ENCODE measurements at places on chromosomes 4 and X.

GRCh38 chr4:185119927-185120630, 23.0 kb upstream of the SLC25A4 start:
- DNase-seq: peak; percentile 5

- no peak for DNase-seq
These were observed 476 bp upstream of the GDI1 start for GRCh38 chrX:154436374-154436982.

- no peak for DNase-seq
These were observed 21.6 kb upstream of the PDCL2 start for GRCh38 chr4:55613621-55614020.

DNA sequence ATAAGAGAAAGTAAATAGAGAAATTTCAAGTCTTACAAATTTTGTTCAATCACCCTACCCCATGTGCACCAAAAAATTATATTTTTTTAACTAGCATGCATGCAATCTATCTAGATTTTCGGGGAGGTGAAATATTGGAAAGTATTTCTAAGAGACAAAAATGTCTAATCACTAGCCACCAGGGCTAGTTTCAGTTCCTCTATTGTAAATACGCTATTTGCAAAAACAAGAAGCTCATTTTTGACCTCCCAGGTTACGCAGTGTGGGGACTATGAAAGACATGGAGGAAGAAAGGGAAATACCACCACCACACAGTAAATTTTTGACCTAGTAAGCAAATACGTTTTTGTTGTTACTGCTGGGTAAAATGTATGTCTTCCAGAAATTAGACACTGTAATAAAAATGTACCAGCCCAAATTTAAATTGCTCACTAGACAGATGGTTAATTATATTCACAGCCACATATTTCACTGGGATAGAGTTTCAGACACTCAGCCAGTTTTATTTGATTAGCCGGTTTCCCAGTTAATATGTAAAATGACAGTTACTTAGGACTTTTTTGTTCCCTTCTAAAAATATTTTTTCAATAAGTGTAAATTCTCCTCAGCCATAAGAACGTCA, 2.2 kb downstream of the NEXMIF start:
- DNase-seq: no peak

DNA sequence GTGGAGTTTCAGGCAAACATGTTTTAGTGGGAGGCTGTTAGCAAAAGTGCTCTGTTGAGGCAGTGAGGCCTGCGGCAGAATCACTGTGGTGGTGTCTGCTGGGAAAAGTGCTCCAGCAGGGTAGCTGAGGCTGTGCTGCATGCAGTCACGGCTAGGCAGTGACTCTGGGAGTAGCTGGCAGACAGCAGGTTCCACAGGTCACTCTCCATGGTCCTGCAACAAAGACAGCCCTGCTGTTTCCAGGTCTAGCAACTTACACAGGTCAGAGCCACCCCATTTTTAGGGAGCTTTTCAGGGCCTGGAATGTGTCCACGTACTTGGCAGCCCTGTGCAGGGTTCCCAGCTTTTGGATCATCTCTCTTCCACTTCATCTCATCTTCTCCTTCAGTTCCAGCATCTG, 184.3 kb downstream of the NAA11 start:
- DNase-seq: no peak

GRCh38 chrX:153631907-153632594, 15.0 kb upstream of the DUSP9 start:
- DNase-seq: no peak

GRCh38 chr4:184356366-184356765, 118.0 kb downstream of the IRF2 start:
- DNase-seq: no peak

DNA sequence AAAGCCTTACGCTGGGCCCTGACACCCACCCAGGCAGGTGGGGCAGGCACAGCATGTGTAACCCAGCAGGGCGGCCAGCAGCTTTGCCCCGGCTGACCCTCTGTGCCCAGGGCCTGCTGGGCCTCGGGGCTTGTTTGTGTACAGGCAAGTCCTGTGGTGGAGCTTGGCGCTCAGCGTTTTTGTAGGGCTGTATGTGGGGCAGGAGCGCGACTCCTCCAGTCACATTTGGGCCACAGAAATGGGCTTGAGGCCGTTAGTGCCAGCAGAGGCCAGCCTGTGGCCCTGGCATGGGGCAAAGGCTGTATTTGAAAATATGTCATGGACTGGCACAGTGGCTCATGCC, 14.7 kb upstream of the HGFAC start:
- no peak for DNase-seq
